ENCODE measurements at places on chromosomes 4 and X.

- DNase-seq, result no peak
Measured at GRCh38 chr4:1310796-1311631, 21.3 kb downstream of the MAEA start.

- DNase-seq, result peak; percentile 81
Measured at GRCh38 chr4:23881052-23881501, 8.8 kb downstream of the PPARGC1A start.

DNA sequence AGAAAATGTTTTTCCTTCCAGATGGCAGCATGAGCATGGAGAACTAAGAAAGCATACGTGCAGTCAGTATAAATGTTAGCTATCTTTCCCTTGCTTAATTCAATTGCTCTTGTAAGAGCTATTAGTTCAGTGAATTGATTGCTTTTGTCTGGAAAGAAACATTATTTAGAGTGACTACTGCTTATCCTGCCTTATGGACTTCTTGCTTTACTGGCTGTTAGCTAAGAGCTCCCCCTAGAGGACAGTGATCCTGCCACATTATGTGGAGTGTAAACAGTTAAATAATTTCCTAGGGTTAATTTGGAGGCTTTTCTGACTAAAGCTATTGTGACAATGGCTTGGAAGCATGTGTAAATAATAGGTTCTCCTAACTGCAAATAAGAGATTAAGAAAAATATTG, 1402.4 kb downstream of the FAM133A start:
- peak; percentile 21 for DNase-seq

DNA sequence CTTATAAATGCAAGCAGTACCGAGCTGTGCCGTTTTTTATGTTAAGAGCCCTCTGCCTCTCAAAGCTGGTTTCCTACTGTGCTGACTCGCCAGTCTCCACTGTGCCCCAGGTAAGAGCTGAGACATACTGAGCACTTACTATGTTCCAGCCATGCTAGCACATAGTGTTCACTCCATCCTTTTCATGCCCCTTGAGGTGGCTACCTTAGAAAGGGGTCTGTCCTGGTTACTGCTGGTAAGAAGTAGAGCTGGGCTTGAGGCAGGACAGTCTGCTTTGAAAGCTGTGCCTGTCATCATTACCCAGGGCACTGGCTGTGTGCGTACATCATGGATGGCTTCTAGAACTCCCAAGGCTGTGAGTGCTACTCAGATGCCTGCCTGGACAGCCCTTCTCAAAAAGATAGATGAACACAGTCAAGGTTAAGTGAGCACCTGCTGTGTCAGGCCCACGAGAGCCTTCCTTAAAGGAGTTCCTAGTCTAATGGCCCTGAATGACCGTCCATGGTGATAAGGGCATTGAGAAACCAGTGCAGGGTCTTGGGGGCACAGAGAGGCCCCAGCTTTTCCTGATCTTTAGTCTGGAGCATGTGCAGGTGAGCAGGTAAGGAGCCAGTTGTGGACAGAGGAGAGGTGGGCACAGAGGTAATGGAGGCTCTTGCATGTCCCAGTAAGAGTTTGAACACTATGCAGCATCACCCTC, 1.6 kb downstream of the STK32B start:
- DNase-seq, result no peak

GRCh38 chr4:109675181-109675580, 28.1 kb downstream of the CASP6 start:
- DNase-seq, result peak; percentile 14

- no peak for DNase-seq
Measured at GRCh38 chr4:7524064-7524682, 89.4 kb upstream of the PSAPL1 start.

GRCh38 chrX:120797188-120797851, 78.3 kb downstream of the CT47B1 start:
- DNase-seq, result peak; percentile 21

GRCh38 chr4:161393602-161394001, 770.2 kb downstream of the FSTL5 start:
- DNase-seq, result no peak

GRCh38 chr4:7399440-7400234, 35.1 kb downstream of the PSAPL1 start:
- DNase-seq, result no peak

- no peak for DNase-seq
Measured at GRCh38 chr4:148164557-148164956, 277.7 kb downstream of the NR3C2 start.

- no peak for DNase-seq
Measured at GRCh38 chrX:8025705-8026104, 98.5 kb upstream of the PNPLA4 start.

DNA sequence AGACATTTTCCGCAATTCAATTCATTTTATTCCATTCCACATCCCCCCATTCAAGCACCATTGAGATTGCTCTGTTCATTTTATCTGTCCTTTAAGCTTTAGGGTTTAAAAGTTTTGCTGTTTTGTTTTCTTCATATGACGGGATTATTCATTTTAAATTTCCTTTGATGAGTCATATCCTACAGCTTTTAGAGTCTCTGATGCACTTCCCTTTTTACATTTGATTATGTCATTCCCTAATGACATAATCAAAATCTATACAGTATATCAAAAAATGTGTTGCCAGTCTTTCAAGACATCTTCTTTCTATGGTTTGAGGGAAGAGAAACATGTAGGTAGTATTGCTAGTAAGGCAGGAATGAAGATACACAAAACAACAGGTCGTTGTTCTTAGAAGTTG, 456.3 kb downstream of the PDGFC start:
- peak; percentile 33 for DNase-seq

DNA sequence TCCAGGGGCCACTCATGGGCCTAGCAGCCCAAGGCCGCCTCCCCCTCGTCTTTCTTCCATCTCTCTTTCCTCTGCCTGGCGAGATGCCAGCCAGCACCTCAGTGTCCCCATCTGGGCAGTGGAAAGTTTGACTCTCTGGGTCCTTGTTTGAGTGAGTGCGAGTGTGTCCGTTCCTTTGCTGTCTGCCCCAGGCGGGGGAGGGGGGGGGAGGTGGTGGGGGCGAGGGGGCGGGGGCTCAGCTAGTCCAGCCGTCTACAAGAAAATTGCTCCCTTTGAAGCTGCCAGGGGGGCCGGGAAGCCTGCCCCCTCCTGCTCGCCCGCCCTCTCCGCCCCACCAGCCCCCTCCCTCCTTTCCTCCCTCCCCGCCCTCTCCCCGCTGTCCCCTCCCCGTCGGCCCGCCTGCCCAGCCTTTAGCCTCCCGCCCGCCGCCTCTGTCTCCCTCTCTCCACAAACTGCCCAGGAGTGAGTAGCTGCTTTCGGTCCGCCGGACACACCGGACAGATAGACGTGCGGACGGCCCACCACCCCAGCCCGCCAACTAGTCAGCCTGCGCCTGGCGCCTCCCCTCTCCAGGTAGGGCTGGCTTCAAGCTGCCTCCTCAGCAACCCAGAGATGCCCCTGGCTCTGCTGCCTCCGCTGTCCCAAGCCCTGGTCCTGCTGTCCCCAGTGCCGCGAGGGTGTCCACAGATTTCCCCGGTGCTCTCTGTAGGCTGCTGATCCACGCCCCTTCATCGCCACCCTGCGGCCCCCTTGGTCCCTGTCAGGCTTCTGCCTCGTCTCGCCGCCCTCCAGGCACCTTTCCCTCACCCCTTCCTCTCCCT, at the start of gene BGN:
Gene BGN (plus strand): TSS at position 440 of the 821 bp plus-strand sequence. CDS start 9,652 bp downstream, outside the sequence.
- no peak for DNase-seq

GRCh38 chr4:15676039-15676438, 5.6 kb upstream of the FAM200B start:
- no peak for DNase-seq

GRCh38 chr4:83605210-83605609, 69.3 kb downstream of the GPAT3 start:
- no peak for DNase-seq

- no peak for DNase-seq
Measured at GRCh38 chr4:130484826-130485225, 1388.9 kb downstream of the C4orf33 start.

DNA sequence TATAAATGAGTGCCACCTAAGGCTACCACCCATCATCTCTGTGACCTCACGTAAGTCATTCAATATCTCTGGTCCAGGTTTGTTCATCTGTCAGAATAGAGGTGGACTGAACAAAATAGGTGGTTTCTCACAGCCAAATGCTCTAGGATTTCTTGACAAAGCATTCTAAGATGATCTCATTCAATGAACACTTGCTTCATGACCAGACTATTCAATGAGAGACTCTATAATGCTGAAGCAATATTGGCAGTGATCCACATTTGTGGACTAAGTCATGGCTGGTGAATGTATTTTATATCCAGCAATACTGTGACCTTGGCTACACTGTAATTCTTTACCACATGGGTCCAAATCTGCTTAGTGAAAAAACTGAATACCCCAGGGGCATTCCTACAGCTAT, 37.9 kb downstream of the LDB2 start:
- DNase-seq, result peak; percentile 10

GRCh38 chr4:159547645-159548308, 444.9 kb downstream of the RAPGEF2 start:
- DNase-seq, result peak; percentile 64

DNA sequence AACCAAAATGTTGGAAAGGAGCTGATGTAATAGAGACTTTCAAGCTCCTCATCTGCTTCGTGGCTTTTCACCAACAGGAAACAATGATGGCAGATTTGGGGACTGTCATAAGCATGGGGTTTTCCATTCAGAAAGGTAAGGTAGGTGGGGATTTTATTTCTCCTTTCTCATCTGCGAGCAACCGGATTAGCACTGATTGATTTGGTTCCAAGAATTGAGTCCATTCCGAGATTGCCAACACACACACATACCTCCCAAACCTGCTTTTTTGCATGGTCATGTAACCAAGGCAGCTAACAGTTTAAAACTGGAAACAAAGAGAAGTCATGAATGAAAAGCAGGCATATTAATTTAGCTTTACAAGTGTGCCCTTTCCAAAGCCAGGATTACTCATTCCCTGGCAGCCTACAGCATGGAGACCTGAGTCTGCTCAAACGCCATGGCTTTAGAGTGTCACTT, 63.0 kb upstream of the LNX1 start:
- DNase-seq, result peak; percentile 53

DNA sequence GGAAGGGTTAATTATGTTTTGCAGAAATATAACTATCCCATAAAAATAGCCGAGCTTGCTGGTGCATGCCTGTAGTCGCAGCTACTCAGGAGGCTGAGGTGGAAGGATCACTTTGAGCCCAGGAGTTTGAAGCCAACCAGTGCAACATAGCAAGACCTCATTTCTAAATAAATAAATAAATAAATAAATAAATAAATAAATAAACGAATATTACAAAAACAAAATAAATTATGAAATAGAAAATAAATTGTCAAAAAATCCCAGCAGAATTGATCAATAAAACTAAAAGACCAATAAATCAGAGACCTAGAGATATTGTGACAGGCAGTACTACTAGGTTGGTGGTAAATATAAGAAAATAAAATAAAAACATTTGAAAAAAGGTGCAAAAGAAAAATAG, 6.7 kb upstream of the ARL13A start:
- no peak for DNase-seq

- no peak for DNase-seq
Measured at GRCh38 chrX:1359477-1359873, 22.9 kb downstream of the IL3RA start.

- no peak for DNase-seq
Measured at GRCh38 chrX:63613531-63614028, 171.4 kb downstream of the ARHGEF9 start.

DNA sequence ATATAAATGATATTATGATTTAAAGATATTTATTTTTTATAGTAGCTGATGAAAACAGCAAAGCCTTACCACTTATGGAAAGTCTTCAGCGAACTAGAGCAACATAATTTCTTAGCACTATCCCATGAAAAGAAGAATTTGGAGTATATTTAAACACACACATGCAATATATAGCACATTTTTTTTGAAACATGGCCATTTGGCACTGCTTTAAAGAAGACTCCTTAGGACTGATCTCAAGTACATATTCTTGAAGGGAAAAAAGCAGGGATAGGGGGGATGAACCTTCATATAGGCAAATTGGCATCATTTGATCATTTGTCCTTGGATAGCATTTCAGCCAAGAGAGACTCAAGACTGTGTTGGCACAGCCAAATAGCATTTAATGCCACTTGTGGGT, 193.3 kb downstream of the ANKRD50 start:
- no peak for DNase-seq

DNA sequence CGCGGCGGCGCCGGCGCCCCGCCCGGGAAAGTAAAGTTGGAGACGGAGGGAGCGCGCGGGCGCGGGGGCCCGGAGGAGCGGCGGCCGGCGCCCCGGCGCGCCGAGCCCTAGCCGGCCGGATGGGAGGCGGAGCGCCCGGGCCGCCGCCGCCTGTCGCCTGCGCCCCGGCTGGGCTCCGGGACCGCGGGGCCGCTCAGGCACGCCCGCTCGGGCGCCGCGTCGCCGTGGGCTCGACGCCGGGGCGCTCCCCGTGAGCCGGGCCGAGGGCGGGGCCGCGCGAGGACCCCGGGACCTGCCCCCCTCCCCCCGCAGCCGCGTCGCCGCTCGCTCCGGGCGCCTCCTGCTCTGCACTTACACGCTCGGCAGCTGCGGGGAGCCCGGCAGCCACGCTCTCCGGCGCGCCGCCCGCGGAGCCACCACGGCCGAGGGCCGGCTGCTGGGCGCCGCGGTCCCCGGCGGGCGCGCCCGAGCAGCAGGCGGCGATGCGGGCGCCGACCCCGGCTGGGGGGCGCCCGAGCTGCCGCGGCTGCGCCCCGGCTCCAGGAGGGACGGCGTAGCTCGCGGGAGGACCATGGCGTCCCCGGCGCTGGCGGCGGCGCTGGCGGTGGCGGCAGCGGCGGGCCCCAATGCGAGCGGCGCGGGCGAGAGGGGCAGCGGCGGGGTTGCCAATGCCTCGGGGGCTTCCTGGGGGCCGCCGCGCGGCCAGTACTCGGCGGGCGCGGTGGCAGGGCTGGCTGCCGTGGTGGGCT, at the start of gene ADRA2C:
Gene ADRA2C (plus strand): TSS at position 350 of the 749 bp plus-strand sequence. CDS start 222 bp downstream, at position 572.
- no peak for DNase-seq

GRCh38 chrX:41559235-41560052, 112.3 kb downstream of the NYX start:
- no peak for DNase-seq

- no peak for DNase-seq
Measured at GRCh38 chr4:62548108-62548524, 1348.0 kb downstream of the ADGRL3 start.

GRCh38 chr4:3266076-3266475, 17.1 kb downstream of the MSANTD1 start:
- DNase-seq, result no peak

DNA sequence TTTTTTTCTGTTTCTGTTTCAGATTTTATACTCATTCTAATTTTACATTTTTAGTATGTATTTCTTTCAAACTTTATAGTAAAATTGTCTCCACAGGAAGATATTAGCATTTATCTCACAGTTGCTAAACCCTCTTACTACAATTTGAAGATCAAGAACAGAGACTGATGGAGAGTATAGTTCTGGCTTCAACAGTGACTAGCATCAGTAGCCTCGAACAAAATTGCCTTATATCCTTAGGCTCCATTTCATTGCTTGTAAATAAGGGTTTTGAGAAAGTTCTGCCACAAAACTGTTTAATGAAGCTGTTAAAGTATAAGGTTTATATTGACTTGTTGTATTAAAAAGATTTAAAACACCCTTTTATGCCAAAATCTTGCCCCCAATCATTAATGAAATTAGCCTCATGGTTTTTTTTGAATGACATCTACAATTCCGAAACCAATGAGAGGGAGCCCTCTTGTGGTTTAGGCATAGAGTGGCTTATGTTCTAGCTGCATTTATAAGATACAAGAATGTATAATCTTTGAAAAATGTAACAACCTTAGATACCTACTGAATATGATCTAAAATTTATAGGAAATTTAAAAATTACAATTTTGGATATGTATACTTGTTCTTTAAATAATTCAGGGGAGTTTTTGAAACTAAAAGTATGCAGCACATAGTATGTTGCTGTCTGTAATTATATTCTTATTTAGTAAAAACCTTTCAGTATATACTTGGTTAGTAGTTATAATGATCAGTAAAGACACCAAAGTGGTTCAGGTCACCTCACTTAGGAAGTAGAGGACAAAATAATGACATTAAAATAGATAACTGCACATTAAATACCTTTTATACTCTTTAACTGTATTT, 109.8 kb upstream of the HPGD start:
- DNase-seq, result peak; percentile 58
